T-helper 22 cell (primary cell): ENCODE measurements at places on chromosomes 11 and 22.

- DNase-seq = no peak
Observed at GRCh38 chr11:76455931-76456330, 11.1 kb downstream of the EMSY start.

DNA sequence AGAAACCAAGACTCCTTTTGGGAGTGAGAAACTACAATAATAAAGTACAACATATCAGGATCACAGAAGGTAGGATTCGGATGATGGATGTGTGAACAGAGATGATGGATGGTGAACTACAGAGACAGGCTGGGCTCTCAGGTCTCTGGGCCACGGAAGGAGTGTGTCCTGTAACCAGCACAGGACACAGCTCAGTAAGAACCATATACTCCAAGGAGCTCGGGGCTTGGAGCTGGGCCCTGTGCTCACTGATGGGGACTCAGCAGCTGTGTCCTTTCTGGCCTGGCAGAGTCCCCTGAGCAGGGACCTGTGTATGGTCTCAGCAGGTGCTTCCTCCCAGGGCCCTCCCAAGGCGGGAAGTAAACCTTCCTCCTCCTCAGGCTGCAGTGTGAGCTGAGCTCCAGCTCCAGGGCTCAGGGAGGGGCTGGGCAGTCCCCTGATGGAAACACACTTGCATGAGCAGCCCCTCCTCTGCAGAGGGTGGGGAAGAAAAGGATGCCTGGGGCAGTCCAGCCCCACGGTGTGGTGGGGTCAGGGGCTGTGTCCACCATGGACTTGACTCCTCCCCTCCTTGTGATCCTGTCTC lies 39.8 kb upstream of the TOP3B start:
- no peak for DNase-seq

DNA sequence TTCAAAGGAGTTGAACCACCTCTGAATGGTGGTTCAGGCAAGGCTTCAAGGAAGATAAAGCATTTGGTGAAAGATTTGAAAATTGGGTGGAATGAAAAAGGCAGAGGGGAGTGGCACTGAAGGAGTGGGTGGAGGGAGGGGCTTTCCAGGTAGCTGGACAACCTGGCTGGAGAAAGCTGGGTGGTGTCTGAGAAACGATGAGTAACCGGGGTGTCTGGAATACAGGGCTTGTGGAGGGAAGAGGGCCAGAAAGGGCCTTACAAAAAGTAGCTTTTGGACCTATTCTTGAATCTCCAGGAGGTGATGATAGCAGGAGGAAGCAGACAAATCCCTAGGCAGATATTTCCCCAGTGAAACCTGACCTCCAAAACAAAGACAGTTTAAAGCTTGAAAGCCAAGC lies 99.3 kb downstream of the RASSF10 start:
- no peak for DNase-seq

DNA sequence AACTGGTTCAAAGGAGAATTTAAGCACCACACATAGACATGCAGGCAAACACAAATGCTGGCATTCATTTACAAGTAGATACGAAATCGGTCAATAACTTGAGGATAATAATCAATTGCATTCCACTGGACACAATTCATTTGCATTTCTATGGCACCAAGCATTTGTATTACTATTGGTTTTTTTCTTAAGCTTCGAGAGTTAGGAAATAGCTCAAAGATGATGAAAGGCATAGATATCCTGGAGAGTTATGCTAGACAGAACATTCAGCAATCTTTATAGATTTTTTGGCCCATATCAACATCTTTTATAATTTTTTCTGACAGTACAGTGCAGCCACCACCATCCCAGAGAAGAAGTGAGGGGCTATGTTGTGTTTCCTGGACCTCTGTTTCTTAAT lies 544.4 kb downstream of the MIAT start:
- DNase-seq = no peak

DNA sequence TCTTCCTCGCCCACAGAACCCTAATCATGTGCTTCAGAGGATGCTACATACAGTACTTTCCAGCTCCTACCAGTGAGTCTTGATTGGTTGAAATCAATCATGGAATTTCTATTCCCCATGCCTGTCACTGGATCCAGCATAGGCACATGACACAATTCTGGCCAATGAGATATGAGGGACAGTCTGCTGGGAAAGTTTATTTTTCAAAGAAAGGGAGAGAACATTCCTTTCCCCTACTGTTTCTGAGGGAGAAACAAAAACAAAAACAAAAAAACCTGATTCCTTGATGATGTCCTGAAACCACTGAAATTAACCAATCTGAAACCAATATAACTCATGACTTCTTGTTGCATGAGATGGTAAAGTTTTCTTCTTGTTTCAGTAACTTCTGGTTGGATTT lies 3.3 kb upstream of the RCN1 start:
- no peak for DNase-seq

DNA sequence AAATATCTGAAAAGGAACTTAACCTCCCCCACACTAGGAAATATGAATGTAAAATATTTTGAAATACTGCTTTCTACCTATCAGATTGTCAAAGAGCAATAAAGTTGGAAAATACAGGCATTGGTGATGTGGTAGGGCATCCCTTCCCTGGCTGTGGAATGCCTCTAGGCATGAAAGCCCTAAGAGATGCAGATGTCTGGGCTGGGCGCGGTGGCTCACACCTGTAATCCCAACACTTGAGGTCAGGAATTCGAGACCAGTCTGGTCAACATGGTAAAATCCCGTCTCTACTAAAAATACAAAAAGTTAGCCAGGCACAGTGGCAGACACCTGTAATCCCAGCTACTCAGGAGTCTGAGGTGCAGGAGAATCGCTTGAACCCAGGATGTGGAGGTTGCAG lies 22.0 kb downstream of the ARAP1 start:
- no peak for DNase-seq

DNA sequence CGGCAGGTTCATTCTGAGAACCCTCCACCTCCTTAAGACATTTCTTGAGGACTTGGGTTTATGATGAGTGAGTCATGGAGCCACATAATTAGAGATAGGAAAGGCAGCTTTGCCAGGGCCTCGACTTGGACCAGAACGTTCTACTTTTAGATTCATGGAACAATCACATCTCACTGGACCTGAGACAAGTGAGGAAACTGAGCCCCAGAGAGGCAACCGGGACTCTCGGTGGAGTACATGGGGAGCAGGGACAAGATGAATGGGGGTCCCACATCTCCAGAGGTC lies 59.5 kb downstream of the LINC01488 start:
- DNase-seq = no peak

- DNase-seq = no peak
Observed at GRCh38 chr11:27423125-27423524, 49.5 kb downstream of the LGR4 start.

- no peak for DNase-seq
Observed at GRCh38 chr11:8368194-8368593, 104.5 kb upstream of the LMO1 start.

DNA sequence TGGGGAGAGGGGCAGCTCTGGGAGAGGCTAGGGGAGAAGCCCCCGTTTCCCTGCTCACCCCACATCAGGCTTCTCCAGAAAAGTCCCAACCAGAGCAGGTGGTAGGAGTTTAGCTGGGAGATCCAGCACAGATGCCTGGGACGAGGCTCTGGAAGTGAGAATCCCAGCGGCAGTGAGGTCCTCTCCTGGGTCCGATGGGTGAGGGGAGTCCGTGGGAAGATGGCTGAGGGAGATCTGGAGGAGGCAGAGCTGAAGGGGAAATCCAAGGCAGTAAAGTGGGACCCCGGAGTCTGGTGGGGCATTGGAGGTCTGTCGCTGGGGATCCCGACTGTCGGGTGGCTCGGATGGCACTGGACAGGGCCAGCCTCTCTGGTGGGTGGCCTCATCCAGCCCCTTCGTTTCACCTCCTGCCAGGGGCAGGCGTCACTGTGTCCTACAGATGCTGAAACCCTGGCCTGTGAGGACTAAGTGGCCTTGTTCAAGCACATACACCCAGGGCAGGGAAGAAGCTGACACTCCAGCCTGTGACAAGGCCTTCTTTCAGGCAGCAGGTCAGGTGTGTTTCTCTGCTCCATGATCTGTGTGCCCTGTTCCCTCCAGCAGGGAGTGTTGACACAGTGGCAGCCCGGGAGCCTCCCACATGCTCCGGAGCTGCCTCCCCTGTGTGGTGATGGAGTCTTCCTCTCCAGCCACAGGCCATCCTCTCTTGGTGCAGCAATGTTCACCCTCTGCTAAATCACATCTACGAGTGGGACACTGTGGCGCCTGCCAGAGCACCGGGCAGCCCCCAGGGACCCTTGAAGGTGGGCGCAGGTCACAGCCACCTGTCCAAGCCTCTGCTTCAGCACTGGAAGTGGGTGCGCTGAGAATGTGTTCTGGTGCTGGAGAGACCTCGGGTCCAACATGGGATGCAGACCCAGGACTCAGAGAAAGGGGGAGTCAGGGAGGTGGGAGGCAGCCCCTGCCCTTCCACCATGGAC lies 850.8 kb downstream of the BRD1 start:
- no peak for DNase-seq

- no peak for DNase-seq
Observed at GRCh38 chr11:22037505-22037904, 155.4 kb upstream of the ANO5 start.

DNA sequence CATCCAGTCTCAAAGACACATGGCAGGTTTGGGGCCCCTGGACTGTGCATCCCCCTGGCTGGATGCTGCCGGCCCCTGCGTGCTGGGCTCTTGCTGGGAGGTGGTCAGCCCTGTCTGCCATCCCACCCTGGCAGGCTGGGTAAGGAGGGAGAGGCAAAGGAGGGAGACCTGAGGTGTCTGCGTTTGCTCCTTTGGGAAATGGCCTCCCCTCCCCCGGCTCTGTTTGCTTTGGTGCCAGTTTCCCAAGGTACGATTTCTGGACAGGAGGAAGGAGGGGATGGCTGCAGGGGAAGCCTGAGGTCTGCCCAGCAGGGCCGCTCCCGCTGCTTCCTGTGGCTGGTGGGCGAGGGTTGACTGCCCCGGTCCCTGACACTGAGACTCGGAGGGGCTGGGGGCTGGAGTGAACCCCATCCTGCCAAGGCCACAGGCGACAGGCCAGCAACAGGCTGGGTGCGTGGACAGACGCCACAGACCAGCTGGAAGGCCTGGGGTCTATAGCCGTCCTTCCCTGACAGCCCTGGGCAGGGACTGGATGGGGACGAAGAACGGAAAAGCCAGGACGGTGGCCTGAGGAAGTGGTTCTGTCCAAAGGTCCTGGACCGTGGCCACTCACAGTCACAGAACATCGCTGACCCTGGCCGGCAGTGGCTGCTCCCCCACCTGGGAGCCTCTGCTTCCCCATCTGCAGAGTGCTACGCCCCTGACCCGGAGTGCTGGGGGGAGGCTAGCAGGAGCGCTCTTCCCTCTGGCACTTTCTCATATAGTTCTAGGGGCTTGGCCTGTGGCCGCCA lies 38.0 kb downstream of the OSBPL5 start:
- DNase-seq = no peak

DNA sequence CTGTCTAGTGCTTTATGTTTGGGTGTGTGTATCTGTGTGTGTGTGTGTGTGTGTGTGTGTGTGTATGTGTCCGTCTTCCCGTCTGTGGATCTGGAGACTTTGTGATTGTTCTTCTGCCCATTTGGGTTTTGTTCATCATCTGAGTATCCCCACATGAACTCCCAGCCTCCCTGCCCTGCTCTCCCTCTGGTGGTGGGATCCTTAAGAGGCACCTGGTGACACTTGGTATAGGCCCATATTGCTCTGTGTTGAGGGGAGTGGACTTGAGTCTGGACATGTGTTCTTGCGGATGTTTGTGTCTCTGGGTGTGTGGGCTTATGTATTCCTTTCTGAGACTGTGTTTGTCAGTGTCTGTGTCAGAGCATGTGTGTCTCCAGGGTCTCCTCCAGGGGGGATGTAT lies 15.3 kb downstream of the RCOR2 start:
- DNase-seq = no peak

DNA sequence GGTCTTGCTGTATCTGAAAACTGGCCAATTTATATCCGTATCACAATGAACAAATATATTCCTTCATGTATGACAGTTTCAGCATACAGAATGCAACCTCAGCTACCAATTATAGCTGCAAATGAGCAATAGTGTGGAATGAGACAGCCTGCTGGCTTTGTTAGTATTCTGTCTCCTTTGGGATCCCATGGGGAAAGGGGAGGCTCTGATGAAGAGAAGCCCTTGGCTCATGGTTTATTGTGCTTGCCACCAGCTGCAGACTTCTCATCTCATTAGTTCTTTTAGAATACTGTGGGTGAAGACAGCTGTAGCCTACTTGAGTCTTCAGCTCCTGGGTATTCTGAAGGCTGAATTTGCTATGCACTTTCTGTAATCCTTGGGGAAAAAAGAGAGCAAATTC lies 42.4 kb downstream of the PITPNB start:
- DNase-seq = no peak

DNA sequence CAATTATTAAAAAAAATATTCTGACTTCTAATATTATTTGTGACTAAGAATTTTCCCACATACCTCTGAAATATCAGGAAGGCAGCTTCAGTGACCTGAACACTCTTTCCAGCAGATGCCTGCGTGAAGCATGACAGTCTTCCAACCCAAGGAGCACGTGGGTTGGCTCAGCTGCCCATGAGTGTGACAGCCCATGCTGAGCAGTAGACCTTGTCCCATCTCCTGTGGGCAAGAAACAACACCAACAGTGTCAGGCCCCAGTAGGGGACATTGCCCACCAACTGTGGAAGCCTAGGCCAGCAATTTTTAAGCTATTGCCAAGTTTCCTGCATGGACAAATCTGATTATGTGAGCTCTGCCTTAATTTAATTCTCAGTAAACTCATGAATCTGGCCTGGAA lies 66.4 kb upstream of the OLFML1 start:
- DNase-seq = no peak

DNA sequence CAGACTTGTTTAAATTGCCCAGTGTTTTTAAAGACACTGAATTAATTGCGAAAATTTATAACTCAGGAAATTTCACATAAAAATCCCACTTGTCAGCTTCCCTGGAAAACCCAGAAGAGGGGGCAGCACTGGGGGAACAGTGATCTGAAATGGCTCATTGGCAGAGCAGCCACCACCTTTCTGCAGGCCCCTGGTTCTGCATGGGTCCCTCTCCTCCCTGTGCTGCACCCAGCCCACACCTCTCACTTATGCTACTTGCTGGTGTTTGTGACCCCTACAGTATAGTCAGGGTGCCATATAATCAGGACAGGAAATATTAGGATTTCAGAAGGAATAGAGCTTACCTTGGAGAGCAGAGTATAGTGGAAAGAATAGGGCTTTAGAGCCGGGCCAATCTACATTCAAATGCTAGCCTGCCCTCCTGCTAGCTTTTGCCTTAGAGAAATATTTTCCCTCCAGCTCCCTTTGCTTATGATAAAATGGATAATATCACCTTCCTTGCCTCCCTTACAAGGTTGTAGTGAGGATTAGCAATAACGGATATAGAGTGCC lies 28.5 kb upstream of the C11orf96 start:
- DNase-seq = no peak

DNA sequence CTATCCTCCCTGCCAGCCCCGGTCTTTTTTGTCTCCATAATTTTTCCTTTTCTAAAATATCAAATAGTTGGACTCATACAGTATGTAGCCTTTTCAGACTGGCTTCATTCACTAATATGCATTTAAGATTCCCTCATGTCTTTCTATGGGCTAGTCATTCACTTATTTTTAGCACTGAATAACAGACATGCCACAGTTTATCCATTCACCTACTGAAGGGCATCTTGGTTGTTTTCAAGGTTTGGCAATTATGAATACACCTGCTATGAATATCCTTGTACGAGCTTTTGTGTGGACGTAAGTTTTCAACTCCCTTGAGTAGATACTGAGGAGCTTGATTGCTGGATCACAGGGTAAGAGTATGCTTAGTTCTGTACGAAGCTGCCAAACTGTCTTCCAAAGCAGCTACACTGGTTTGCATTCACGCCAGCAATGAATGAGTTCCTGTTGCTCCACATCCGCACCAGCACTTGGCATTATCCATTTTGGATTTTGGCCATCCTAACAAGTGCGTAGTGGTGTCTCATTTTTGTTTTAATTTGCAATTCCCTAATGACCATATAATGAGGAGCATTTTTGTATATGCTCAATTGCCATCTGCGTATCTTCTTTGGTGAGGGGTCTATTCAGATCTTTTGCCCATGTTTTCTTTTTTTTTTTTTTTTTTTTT lies 21.1 kb downstream of the ALG12 start:
- no peak for DNase-seq
